ENCODE measurements at places on chromosomes 4 and X.

DNA sequence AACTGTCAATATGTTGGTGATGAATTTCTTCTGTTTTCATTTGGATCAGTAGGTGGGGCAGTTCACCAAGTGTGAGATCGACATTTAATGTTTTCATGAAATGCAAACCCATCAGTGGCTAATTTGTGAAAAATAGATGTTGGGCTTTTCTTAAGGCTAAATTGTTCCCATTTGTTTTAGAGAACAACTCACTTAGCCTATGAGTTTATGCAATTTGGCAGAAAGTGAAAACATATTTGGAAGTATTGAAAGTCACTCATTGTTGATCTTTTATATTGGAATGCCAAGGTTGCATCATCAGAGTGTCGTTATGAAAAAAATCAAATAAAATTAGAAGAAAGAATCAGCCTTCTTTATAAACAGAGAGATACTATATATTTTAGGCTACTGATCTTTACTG, 132.4 kb downstream of the RPA4 start:
- H3K27me3 ChIP-seq = no peaks in the 10 kb centered on the region
- H3K4me3 ChIP-seq = no peak overlapping the region
- no peaks in the 10 kb centered on the region for H3K4me1 ChIP-seq
- H3K36me3 ChIP-seq = no peaks in the 10 kb centered on the region
- H3K27ac ChIP-seq = no peak overlapping the region

DNA sequence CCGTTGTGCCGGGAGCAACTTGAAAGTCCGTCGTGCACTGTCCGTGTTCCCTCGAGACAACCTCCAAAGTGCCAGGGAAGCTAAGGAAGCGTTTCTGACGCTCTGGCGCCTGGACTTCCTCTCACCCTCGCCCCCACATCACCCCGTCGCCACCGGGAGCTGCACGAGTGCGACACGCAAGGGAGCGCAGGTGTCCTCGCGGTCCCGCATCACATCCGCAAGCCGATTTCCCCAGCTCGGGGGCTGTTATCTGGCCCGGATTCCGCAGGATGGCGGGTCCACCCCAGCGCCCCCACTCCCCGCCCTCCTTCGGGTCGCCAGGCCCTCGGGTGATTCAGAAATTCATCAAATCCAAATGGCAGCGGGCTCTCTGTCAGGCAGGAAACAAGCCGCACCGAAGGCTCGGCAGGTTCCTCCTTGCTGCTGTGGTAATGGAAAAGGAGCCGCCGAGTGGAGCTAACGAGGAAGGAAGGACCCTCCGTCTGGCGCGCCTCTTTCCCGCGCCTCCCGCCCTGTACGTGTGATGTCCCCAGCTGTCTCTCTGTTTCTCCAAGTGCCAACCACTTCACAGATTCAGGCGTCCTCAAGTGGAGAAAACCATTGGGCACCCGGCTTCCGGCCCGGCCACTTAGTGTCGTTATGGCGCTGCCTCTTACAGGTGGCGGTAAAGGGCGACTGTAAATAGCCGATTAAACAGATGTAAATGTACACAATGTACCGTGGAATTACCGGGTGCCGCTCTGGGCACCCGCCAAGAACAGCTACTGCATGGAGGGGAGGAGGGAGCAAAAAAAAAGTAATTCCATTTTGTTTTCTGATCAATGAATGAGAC, 921 bp upstream of the SETD7 start:
- H3K4me1 ChIP-seq = peaks cover 57% of the 10 kb centered on the region
- peak; percentile 65 for DNase-seq
- peaks cover 9% of the 10 kb centered on the region for H3K27me3 ChIP-seq
- H3K27ac ChIP-seq = peak overlapping the region; percentile 89
- H3K36me3 ChIP-seq = peaks cover 4% of the 10 kb centered on the region

DNA sequence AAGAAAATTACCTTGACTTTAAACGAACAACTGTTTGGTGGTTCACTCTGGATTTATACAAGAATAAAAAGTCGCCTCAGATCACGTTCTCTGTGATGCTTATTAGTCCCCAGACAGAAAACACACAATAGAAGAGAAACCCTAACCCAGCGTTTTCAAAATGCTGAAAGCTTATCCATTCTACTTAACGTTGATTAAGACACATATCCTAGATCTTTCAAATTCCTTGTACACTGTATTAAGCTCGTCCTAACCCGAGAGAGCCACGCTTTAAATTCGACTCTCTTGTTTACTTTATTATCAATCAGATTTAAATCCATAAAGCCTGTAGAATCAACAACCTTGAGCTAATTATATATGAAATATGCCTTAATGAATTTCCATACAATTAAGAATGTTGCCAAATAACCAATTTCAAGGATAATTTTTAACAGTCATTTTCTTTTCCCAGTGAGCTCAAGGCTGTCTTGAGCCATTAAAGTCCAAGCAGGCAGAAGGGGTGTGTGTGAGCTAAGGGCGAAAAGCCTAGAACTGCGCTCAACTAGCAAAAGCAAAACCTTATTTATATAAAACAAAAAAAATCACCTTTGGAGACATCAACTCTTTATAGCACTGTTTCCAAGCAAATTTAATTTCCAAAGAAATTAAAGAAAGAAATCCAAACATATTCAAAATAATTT, 981 bp upstream of the PITX2 start:
- peak overlapping the region; percentile 37 for H3K27ac ChIP-seq
- peak overlapping the region; percentile 57 for H3K4me3 ChIP-seq
- peaks cover 27% of the 10 kb centered on the region for H3K36me3 ChIP-seq
- H3K27me3 ChIP-seq = peaks cover 90% of the 10 kb centered on the region
- DNase-seq = no peak

DNA sequence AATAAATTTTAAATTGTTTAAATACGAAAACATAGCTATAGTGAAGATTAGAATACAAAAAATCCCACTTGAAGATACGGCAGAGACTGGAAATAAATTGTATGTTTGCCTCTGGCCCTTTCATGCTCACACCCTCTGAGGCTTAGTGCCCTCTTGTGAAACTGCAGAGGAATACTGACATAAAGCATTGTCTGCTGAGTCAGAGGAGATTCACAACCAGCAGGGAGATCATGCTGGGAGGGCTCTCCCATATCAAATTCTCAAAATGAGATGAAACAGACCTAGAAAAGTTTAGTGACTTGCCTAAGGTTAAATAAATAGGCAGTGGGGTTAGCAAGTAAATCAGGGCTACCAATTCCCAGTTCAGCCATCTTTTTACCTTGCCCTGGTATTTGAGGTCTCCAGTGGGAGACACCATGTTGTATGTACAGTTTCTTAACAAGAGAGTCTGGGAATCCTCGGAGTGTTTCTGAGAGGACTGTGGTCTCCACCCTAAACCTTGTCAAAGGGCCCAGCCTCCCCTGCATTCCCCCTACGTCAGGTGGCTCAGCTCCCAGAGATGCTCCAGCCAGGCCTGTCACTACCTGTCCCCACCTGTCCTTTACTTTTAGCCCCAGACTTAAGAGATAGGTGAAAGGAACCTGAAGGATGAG, 581.4 kb upstream of the DIPK2B start:
- H3K27ac ChIP-seq = no peak overlapping the region
- H3K4me1 ChIP-seq = peaks cover 50% of the 10 kb centered on the region
- DNase-seq = no peak
- peaks cover 19% of the 10 kb centered on the region for H3K36me3 ChIP-seq
- H3K27me3 ChIP-seq = no peaks in the 10 kb centered on the region

GRCh38 chr4:72525938-72526337, 43.1 kb downstream of the ADAMTS3 start:
- H3K4me3 ChIP-seq = no peak overlapping the region
- no peak overlapping the region for H3K27ac ChIP-seq
- no peaks in the 10 kb centered on the region for H3K4me1 ChIP-seq

GRCh38 chr4:145436796-145437195, 44.9 kb upstream of the SMAD1 start:
- no peaks in the 10 kb centered on the region for H3K27me3 ChIP-seq
- H3K27ac ChIP-seq = no peak overlapping the region
- no peaks in the 10 kb centered on the region for H3K4me1 ChIP-seq
- no peaks in the 10 kb centered on the region for H3K36me3 ChIP-seq
- DNase-seq = no peak

All from activated CD8-positive, alpha-beta T cell treated with anti-CD3 and anti-CD28 coated beads, Interleukin-2, amount 10 ng/mL, durations not matched to agents 7 days and 5 days (primary cell).